ENCODE measurements at places on chromosomes 5 and 9. TPM values are rescaled to one million over a fixed set of nuclear protein-coding genes. Genes with fewer than 3 reads are reported as not detected.

DNA sequence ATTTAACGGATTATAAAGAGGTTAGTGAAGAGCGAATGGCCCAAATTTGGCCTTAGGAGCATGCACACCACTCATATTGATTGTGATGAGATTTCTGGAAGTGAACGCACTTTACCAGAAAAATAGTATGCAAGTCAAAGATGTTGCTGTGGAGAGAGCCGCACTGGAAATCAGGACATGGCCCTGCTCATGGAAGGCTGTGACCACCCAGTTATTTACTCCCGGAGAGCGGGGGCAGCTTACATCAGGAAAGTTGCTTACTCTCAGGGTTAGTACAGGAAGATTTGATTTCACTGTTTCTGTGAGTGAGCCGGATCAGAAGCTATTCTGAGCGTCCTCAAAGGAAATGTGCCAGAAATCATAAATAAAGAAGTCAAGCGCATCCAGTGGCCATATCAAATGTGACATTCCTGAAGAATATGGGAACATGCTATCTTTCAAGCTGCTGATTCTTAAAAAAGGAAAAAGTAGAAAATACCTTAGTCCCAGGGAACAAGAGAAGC is 42.9 kb upstream of the STRBP start:
- no peak for DNase-seq

DNA sequence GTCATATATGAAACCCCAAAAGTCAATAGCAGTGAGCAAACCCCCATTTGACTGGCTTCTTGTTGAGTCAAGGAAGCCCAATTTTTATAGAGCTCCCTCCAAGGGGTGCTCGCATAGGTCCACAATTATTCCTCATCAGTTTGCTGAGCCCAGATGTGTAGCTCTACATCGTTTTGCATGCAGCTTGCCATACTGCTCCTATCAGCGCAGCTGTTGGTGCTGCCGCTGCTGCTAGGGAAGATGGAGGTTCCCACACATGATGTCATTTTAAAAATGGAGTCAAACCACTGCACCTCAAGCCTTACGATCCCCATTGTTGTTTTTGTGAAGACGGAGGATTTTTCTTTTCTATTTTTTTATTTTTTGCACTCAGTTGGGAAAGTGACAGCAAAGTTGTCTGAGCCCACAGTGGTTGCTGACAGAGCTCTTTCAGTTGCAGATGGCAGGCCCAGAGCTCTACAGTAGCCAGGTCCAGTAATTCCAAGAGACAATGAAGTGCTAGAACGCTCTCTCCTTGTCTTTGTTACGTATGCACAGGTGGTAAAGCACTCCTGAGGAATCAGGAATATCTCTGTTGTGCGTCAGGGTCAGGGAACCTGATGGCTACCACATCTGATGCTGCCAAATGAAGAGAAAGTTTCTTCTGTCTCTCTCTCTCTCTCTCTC is 23.2 kb upstream of the C5orf63 start:
- DNase-seq: no peak

- no peak for DNase-seq
Measured at GRCh38 chr9:95029720-95030119, 287.8 kb downstream of the FANCC start.

- no peak for DNase-seq
Measured at GRCh38 chr5:140348104-140348503, 1.7 kb upstream of the HBEGF start.

GRCh38 chr9:78400496-78400895 is 103.6 kb downstream of the PSAT1 start:
- DNase-seq: no peak

DNA sequence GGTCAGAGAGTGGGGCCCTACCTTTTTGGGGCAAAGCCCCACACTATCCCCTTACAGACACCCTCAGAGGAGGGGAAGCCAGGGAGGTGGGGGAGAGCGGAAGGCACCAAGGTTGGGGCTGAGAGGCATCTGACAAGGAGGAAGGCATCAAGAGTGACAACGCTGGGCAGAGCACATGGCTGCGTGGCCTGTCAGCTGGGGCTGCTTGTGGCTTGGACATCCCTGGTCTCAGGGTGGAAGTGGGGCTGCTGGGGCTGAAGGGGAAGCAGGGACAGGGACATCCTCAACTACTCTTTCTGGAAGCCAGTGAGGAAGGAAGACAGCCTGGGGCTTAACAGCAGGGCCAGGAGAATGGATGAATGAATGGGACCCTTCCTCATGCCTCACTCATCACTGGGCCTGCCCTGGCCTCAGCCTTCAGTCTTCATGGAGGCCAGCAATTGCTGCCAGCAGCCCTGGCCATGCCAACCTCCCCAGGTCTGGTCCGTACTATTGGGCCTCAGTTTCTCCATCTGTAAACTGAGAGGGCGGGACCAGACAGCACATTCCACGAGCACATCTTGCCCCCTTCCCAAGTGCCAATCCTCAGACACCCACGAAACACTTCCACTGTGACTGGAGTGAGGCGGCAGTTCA is 993 bp upstream of the RALGDS start:
- no peak for DNase-seq

DNA sequence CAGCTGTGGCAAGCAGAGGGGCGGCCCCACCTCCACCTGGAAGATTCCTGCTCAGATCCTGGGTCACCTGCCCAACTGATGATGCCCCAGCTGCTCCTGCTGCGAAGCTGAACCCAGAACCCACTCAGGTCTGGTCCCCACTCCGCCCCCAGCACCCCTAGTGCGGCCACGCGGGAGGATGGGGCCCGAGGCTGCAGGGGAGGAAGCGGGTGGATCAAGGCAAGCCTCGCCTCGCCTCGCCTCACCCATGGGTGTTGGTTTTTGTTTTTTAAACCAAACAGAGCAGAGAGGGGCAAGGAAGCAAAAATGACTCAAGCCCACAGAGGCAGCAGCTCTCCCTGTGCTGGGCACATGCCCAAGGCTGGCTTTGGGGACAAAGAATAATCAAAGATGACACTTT is 23.2 kb downstream of the ABO start:
- no peak for DNase-seq

DNA sequence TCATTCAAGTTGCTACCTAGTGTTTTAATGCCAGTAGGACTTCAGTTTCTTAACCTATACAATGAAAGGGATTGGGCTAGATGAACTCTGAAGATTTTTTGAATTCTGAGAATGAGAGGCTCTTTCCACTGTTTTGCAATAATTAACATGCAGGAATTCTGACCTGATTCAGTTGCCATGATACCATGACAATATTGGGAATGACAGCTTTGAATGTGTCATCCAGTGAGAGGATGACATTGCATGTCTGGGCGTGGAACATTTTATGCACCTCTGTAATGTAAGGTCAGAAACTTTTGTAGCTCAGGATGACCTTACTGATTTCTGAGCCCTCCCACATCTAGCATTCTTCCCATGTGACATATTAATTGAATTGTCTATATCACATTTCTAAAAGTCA is 30.6 kb upstream of the SPINK5 start:
- DNase-seq: no peak

DNA sequence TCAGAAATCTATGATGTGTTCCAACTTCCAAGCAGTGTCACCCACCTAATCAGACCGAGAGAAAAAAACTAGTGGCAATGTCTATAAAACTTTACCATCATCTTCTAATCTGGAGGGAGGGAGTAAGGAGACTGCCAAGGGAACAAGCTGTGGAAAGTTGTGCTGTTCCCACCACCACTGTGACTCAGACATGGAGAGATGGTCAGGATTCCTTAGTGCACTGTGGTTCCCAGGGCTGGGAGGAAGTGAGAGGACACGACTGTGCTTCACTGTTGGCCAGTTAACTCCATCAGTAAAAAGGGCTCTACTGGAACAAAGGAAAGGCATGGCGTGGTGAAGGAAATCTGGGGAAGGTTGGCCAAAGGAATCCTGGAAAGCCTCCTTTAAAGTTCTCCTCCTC is 18.8 kb downstream of the TICAM2 start:
- DNase-seq: no peak

DNA sequence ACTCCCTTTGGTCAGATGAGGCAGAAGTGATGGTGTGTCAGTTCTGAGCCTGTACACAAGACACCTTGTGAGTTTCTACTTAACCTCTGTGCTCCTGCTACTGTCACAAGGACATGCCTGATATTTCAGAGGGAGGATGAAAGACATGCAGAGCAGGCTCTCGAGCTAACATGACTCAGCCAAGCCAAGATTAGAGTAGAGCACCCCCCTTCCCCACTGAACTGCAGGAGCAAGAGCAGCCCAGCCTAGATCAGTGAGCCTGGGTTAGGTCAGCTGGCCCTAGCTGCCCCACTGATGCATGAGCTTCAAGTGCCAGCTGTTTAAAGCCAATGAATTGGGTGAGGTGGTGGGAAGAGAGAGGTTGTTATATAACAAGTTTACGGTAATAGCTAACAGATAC is 36.7 kb downstream of the BRINP1 start:
- no peak for DNase-seq

The ATP10B gene
- total RNA-seq: 1.7 TPM

The PLPP7 gene
- 3.6 TPM for total RNA-seq

The LHX6 gene
- total RNA-seq: 1.6 TPM

The NEUROG1 gene
- not detected for total RNA-seq

The ENG gene
- total RNA-seq: 0.91 TPM

The TMEM252 gene
- not detected for total RNA-seq
